ENCODE measurements at places on chromosomes 4 and X. TPM values are rescaled to one million over a fixed set of nuclear protein-coding genes. Genes with fewer than 3 reads are reported as not detected.

Gene NUP62CL
- 1.6 TPM for total RNA-seq

Gene DCAF12L1
- 2.6 TPM for total RNA-seq

Gene GRIA2
- 3.1 TPM for total RNA-seq

Gene ITIH6
- total RNA-seq, result under 0.01 TPM

Gene GNRHR
- not detected for total RNA-seq

Gene ZNF711
- total RNA-seq, result 15.7 TPM

Gene FBXW7
- total RNA-seq, result 102 TPM

Gene LONRF3
- 3.7 TPM for total RNA-seq

Gene MTNR1A
- not detected for total RNA-seq
